Caki2 (cell line): ENCODE measurements at places on chromosomes 7 and 10. TPM values are rescaled to one million over a fixed set of nuclear protein-coding genes. Genes with fewer than 3 reads are reported as not detected.

- no peak for DNase-seq
These were observed 187.4 kb downstream of the PARD3 start for GRCh38 chr10:34627741-34628140.

DNA sequence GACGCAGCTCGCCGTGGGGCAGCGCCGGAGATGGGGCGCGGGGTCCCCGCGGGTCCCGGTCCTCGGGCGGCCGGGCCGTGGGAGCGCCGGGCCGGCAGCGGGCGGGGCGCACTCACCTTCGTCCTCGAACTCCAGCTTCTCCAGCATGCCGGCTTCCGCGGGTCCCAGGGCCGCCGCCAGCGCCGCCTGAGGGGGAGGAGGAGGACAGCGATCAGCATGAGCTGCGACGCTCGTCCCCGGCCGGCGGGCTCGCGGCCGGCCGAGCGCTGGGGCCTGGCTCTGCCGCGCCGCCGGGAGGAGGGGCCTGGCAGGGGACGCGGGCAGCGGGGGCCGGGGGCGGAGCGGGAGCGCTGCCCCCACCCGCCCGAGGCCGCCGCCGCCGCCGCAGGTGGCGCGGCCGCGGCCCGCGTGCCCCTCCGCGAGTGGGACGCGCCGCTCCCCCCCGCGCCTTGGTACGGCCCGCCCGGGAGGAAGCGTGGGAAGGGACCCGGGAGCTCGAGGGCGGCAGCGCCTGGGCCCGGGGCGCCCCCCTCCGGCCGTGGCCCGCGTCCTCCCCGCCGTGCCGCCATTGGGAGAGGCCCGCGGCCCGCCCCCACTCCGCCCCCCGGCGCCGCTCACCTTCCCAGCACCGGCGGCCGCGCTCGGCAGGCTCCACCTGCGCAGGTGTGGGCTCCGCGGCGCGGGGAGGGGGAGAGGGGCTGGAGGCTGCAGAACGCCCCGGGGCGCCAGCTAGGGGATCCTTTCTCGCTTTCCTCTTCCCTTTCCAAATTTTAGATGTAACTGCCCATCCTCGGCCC lies 112.5 kb upstream of the RHEB start:
- peak; percentile 69 for DNase-seq

GRCh38 chr7:131529179-131529578 lies 27.2 kb downstream of the PODXL start:
- no peak for DNase-seq

The ADCY1 gene
- total RNA-seq: 0.32 TPM in 1 of 2 replicates, not detected in the other

DNA sequence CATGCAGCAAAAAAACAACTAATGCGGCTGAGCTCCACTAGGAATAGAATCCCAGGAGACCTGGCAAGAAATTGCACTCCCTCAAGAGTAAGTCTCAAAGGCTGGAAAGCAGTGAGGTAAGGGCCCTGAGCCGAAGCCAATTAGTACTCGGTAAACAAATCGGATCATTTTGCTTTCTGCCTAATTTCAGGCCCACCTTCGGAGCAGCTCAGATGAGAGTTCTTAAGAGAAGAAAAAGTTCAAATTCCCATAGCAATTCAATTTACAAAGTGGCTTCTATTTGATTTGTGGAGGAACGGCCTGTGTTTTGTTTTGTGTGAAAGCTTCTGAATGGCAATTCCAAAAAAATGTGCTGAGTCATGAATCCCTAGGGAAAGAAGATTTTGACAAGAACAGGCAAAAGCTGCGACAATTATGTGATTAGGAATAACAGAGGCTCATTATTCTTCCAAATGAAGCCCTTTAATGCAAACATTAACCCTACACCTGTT lies 60.9 kb downstream of the SLC16A9 start:
- no peak for DNase-seq

GRCh38 chr10:126225672-126226008 lies 162.6 kb downstream of the ADAM12 start:
- no peak for DNase-seq

The TMEM26 gene
- total RNA-seq: not detected in 2 replicates

GRCh38 chr10:122468926-122469781 lies 7.8 kb downstream of the HTRA1 start:
- DNase-seq: peak; percentile 66

The C7orf33 gene
- not detected in 2 replicates for total RNA-seq

DNA sequence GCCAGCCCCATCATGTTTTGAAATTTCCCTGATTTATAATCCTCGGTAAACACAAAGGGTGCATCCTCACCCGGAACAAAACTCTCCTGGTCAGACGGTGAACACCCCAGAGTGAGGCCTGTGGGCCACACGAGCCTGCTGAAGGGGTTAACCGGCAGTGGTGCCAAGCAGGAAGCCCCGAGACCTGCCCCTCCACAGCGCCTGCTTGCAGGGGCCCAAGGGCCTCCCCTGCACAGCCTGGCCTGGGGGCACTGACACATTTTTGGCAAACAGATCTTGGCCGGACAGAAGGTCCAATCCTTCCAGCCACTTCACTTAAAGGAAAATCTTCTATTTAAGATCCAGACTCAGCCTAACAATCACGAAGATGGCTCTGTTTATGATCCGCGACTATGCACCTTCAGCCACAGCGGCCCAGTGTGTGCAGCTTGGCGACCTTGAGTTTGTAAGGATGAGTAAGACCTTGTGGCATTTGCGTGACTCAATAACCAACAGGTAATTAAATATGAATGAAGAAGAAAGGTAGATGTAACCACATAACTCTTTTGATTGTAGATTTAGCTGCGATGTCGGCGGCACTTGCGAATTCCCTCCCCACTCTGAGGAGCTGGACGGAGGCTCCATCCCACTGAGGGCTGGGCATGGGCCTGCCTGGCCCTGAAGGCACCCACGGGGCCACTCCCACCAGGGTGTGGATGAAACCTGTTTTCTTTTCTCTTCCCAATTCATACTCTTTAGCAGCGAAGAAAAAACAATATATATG lies 328.2 kb downstream of the DNAJB6 start:
- no peak for DNase-seq

GRCh38 chr7:129502708-129503685 lies 666 bp downstream of the SMKR1 start:
- no peak for DNase-seq

DNA sequence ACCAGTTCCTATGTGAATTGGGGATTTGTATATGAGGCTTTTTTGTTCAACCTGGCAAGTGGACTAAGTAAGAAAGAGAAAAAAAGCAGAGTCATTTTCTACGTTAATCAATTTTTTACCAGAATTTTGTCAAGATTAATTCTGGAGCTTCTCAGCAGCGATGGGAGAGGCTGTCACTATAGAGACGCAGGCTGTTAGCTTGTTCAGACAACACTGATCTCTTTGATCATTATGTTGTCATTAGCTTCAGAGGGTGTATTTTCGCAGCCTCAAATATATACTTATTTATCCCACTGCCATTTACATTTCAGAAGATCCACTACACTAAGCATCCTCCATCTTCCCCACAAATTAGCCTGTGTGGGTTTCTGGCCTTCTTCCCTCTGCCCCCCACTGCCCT lies 196.7 kb upstream of the PFKP start:
- DNase-seq: no peak
